ENCODE measurements at places on chromosomes 11 and 22.

DNA sequence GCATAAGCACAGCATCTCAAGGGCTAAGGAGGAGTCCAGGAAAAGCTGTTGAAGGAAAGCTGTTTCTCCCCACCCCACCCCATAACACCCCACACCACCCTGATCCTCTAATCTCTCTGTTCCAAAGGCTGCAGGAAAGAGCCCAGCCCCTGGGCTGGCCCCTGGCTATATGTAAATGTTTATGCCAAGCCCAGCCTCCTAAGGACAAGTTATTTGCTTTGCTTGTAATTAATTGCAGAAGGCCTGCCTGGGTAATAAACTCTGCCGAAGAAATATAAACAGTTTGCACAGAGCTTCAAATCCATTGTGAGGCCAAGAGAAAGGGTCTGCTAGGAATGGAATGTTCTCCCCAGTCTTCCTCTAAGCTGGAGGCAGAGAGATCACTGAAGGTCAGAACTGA lies 21.2 kb downstream of the ARRB1 start:
- DNase-seq: peak; percentile 84

DNA sequence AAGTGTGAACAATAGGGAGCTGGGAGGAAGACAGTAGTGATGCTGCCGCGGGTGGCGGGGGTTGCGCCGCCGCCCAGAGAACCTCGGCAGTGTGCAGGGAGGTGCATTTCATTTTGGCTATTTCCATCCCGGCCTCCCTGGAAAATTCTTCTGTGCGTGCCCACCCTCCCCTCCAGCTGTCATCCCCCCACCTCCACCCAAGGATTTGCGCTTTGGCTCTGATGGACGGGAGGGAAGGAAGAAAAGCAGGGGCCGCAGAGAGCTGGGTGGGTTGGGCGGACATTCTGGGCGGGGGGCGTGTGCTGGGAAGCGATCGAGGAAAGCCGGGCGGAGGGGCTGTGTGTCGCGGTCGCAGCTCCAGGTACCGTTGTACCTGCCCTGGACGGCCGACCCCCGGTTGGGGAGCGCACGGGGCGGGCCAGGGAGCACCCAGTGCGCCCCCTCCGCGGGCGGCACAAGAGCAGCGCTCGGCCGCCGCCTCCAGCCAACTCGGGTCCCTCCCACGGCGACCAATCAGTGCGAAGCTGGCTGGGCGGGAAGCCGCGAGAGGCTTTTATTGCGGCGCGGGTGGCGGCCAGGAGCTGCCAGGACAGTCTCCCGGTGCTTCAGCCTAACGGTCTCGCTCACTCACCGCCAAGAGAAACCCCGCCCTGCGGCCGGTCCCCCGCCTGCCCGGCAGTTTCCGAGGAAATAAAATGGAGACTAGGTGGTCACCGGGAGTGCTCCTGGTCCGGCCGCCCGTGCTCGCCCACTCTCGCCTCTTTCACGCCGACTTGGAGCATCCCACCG lies 1.6 kb downstream of the NCAM1 start:
- no peak for DNase-seq

DNA sequence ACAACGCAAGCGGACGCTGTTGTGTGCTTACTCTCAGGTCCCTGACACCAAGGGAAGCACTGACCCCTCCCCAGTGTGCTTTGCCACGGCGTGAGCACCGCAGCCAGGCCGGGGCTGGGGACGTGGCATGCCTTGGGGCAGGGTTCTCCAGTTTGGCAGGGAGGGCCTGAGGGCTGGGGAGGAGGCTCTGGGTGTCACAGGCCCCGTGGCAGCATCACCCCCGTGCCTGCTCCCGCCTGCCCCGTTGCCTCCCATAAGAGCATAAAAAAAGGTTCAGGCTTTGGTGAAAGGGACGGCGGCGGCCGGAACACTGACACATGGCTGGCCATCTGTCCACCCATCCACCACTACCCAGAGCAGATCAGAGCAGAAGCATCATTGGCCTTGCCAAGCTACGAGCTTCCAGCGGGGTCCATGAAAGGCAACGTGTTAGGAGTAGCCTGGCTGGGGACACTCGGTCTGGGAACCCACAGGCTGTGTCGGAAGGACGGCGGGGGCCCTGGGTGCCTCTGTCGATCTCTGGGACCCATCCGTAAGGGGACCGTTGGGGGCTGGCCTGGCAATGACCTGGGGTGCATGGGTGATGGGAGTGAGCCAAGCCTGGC lies 183.0 kb downstream of the IGLL1 start:
- no peak for DNase-seq

DNA sequence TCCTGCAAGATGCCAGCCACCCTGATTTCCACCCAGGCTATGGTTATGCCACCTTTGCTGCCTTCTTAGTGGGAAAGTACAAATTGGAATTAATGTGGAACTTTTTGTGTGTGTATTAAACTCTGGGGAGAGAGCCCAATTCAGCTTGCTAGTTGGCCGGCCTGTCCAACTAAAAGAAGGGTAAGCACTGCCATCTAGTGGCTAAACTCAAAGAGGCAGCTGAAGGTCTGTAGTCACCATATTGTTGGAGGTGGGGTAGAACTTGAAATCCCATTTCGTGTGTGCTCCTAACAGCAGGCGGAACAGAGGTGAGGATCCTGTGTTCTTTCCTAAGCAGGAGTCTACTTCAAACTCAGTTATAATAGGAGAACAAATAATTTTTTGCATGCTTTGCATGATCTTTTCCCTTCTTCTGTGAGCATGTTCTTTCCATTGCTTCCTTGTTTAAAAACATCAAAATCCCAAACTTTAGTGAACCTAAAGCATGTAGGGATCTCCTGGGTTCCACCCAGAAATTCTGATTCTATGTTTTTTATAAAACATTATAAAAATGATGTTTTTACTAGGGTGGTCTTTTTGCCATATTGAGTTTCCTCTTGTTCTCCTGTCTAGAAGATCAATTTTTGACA lies 138.8 kb upstream of the SORL1-AS1 start:
- peak; percentile 63 for DNase-seq

- no peak for DNase-seq
Observed at GRCh38 chr11:34510673-34511072, 2.9 kb downstream of the ELF5 start.

GRCh38 chr11:74206746-74207145 lies 35.7 kb downstream of the PPME1 start:
- DNase-seq: no peak

All from erythroblast (primary cell).